ENCODE measurements at places on chromosomes 16 and 17. TPM values are rescaled to one million over a fixed set of nuclear protein-coding genes. Genes with fewer than 3 reads are reported as not detected.

Gene MEOX1
- not detected for total RNA-seq

Gene P3H4
- total RNA-seq = 39.0 TPM

Gene C1QTNF1
- 37.4 TPM for total RNA-seq

Gene TMC7
- total RNA-seq = 9.2 TPM

Gene NLE1
- 36.2 TPM for total RNA-seq

Gene TMEM170A
- 15.3 TPM for total RNA-seq

Gene NHLRC4
- total RNA-seq = 0.12 TPM
